Right lobe of liver (tissue), 6 donors: ENCODE measurements at places on chromosomes 16 and 17.

DNA sequence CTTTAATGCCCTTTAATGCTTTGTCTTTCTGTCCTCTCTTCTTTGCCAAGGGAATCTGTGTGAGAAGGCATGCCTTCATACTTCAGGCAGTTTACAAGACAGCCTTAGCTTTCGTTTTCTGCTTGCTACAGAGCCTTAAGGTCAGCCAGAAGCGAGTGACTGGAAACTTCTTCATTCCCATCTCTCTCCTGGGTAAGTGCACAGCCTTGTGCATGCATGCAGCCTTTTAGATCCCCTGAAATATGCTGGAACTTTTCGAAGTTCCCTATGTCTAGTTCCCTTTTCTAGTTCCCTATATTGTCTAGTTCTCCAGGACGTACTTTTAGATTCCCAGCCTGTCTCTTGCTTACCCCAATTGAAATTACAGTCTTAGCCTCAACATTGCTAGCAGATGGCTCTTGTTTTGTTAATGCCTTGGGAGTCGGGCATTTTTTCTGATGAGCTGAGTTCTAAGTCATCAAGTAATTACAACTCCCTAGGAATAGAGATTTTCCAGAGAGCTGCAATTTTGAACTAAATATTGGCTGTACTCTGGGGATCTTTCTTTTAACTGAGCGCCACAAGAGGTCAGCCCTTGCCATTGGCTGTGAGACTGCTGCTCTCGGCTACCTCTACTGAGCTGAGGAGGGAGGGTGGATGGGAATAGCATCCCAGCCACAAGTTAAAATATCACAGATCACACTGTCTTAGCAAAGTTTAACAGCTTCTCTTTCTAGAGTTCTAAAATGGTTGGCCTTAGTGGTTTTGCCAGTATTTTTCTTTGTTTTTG is 22.7 kb upstream of the PPM1D start:
- no peak for DNase-seq

- no peak for DNase-seq
Measured at GRCh38 chr16:31785126-31785525, 88.5 kb upstream of the ZNF267 start.

DNA sequence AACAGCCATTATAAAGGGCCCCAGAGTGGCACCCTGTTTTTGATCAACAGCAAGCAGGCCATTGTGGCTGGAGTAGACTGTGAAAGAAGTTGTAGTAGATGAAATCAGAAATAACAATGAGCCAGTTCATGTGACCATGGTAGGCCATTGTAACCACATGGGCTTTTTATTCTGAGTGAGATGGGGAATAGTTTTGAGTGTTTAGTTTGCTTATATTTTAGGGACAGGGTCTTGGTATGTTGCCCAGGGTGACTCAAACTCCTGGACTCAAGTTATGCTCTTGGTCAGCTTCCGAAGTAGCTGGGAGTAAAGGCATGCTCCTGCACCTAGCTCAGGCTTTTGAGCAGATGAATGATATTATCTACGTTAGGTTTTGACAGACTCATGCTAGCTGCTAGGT is 12.0 kb downstream of the CBFB start:
- no peak for DNase-seq

DNA sequence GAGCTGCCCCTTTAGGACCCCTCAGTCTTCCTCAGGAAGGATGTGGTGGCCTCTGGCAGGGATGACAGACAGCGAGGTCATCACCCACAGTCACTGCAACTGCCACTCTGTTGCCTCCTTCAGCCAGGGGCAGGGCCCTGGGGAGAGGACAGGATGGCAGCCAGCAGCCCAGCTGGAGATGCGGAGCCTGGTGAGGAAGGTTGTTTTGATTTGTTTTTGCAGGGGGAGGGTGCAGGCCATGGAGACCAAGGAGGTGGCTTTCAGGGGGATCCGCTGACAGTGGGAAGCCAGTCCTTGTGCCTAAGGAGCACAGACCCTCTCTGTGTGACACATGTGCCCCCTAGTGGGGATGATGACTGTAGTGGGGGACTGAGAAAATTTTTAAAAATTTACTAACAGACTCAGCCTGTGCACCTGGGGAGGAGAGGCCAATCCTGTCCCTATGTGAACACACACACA is 7.4 kb downstream of the PRCD start:
- DNase-seq, result no peak

DNA sequence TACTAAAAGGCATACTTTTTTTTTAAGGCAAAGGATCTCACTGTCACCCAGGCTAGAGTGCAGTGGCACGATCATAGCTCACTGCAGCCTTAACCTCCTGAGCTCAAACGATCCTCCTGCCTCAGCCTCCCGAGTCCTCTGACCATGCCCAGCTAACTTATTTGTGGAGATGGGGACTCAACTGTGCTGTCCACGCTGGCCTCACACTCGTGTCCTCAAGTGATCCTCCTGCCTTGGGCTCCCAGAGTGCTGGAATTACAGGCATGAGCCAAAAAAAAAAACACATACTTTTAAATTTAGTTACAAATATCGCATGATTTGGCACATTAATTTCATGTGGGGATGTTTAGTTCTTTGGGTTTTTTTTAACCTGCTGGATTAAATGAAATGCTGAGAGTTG is 207.7 kb upstream of the CHMP6 start:
- DNase-seq, result no peak

- no peak for DNase-seq
Measured at GRCh38 chr16:73066927-73067670, 19.2 kb upstream of the ZFHX3 start.

GRCh38 chr17:7081341-7082062 is 1.5 kb upstream of the CLEC10A start:
- DNase-seq, result no peak

DNA sequence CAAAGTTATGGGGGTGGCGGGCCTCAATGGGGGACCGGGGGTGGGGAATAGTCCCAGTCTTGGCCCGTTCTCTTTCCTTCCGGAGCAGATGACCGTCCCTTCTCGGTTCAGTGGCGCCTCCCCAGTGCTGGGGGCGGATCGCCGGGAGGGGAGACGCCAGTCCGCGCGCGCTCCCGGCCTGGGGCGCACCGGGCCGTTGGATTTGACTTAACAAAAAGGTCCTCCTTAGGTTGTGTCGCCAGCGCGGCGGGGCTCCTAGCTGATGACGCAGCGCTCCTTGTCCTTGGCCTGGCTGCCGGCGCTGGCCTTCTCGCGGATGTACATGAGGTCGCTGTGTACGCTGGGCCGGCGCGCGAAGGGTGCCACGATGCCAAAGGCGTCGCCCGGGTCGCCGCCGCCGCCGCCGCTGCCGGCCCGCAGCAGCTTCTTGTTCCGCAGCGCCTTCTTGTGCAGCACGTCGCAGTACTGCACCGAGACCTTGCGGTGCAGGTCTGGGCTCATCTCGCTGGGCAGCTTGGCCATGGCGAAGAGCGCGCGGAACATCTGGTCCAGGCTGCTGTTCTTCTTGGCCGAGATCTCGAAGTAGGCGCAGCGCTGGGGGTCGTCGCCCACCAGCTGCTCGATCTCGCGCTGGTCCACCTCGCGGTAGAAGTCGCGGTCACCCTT is 1.2 kb downstream of the RASD1 start:
- peak; percentile 56 for DNase-seq

GRCh38 chr17:66946251-66946650 is 18.3 kb upstream of the CACNG4 start:
- no peak for DNase-seq

GRCh38 chr17:82890339-82890730 is 50.5 kb upstream of the ZNF750 start:
- DNase-seq, result no peak

DNA sequence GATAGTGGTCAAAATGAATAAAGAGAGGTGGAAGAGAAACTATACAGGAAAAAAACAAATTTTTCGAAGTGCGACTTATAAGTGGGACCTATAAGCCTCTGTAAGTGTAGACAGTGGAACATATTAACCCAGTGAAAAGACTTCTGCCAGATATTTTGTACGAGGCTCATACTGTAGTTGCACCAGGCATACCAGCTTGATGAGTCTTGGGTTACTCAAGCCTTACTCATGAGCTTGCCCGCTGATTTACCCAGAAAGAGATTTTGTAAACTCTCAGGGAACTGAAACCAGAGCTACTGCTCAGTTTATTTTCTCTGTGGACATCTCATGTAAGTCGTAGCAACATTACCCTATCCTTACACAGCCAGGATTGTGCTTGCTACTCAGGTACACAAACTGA is 708.0 kb upstream of the SOX9 start:
- DNase-seq, result no peak

DNA sequence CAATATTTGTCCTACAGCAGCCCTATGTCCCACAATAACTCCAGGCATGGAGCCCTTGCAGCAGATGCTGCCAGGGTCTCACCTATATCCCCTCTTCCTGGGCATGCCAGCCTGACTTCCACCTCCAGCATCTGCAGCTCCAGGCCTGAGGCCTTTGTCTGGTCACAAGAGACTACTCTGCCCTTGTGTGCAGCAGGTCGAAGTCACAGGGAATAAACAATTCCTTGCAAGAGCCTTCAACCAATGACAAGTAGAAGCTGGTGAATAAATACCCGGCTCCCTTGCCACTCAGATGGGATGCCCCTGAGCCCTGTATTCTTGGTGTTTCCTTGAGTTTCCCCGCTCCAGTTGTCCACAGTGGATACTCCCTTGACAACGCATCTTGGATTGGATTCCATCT is 23.0 kb downstream of the CES1 start:
- DNase-seq, result no peak

GRCh38 chr17:37847811-37848331 is 76.3 kb upstream of the TBC1D3K start:
- no peak for DNase-seq

DNA sequence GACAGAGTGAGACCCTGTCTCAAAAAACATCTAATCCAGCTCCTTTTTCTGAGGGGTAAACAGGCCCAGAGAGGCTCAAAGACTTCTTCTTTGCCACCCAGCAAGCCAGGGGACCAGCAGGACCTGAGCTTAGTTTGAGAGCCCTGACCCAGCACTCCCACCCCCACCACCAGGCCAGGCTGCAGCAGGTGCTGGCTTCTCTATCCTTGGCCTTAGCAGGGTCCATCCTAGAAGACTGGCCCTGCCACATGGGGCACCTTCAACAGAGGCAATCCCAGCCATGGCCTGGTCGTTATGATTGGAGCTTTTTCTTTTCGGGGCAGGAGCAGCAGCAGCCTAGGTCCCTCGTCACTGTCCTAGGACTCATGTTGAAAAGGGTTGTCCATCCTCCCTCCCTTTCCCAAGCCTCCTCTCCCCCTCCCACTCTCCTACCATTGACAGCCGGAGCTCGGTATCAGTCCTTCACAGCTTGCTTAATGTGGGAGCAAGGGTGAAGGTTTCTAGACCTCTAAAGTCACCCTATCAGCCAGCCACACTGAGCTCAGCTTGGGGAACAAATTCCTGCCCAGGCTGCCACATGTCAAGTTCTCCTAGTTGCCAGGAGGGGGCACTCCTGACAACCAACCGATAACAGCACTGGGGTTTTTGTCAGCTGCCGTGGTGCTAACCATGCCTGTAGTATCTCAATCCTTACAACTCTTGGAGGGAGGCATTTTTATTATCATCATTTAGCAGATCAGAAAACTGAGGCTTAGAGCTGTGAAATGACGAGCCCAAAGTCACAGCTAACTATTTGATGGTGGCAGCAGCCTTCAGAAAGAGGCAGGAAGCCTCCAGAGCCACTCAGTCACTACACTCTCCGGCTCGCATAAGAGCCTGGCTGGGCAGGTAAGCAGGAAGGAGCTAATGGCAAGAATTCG is 11.2 kb downstream of the MRPL27 start:
- DNase-seq, result peak; percentile 72

DNA sequence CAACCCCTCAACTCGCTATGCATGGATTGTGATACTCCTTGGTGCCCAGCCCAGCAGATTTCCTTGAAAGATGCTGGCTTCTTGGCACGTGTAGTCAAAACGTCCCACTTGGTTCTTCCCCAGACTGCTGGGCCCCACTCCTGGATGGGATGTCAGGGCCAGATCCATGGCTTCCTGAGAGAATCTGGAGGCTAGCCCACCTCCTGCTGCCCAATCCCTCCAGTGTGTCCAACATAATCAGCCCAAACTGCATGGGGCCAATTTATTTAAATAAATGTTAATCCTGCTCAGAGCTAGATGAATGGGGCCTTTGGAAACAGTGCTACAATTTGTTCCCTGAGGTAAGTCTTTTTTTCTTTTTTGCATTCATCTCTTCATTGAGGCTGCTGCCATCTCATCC is 49.4 kb downstream of the WSB1 start:
- DNase-seq, result no peak

DNA sequence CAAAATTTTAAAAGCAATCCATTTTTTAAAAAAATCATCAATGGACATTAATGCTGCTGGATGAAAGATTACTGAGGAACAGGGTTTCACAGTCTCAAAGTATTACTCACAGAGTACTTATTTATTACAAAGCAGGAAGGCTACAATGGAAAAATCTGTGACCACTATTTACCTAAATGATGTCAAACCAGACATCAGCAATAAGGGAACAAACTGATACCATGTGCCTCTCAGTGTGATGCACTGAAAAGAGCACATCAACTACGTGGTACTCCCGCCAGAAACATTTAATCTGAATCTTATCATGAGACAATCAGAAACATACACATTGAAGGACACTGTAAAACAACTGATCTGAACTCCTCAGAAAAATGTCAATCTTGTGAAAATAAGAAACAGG is 124.2 kb downstream of the PARN start:
- no peak for DNase-seq

DNA sequence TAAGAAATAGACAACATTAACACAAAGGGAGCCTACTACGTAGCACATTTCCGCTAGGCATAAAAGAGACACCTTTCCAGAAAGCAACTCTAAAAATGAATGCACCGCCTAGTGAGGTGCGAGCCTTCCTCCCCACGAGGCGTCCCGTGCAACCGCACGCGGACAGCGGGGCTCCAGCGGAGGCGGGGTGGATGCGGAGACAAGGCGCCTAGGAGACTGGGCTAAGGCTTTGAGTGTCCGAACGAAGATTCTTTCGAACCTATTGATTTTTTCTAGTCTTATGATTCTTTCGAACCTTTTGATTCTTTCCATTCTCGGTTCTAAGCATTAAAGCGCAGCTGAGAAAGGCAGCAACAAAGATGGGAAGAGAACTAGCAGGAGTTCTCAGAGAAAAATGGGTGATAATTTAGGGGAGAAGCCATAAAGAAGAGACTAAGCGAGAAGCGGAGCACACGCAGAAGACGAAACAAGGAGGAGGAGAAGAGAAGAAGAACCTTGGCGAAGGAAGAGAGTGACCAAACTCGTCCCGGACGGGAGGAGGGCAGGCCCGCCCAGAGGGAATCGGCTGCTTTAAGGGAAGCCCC is 394 bp upstream of the CPD start:
- DNase-seq, result peak; percentile 65

DNA sequence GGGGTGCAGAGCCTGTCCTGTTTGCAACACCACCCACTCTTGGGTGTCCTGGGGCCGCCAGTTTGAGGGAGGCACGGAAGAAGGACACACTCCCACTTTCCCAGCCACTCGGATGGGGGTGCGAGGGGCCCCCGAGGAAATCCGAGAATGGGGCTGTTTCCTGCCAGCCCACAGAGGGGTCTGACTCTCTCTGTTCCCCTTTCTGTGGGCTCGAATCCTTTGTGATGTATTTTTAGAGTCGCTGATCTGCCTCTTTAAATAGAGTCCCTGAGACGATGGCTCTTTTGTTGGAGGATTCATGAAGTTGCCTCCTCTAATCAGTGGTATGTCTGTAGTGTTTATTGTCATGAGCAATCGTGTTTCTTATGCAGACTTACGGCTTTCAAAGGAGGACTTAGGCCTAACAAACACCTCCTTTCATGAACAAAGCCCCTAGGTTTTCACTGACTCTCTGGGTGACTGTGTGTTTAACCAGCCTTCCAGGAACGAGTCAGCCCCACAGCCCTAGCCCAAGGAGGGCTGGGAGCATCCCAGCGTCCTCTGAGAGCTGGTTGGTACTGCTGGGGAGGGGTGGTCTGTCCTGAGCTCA is 29.1 kb downstream of the CIBAR2 start:
- DNase-seq, result no peak

GRCh38 chr16:878072-878784 is 77.7 kb upstream of the GNG13 start:
- peak; percentile 12 for DNase-seq

- no peak for DNase-seq
Measured at GRCh38 chr17:45127548-45128300, 4.6 kb downstream of the PLCD3 start.
